SIG-M5 (cell line): ENCODE measurements at places on chromosomes 1 and 21.

GRCh38 chr1:107862064-107862463 lies 102.9 kb downstream of the VAV3 start:
- DNase-seq = no peak

GRCh38 chr1:231903586-231904081 lies 277.0 kb downstream of the DISC1 start:
- no peak for DNase-seq

DNA sequence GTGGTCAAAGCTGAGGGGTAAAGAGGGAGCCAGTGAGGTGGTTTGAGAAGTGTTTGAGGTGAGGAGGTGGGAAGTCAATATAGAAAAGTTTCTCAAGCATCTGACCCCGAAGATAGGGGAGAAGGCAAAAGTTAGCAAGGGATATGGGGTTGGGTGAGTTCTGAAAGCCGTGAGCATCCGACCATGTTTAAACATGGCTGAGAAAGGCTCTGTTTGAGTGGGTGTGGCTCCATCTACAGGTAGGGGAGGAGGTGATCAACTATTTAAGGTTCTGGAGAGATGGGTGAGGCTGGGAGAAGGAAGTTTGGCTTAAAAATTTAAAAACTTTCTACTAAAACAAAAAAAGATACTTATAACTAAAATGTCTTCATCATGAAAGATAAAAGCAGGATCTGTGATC lies 273.8 kb downstream of the KCNJ6 start:
- DNase-seq = no peak

GRCh38 chr1:6181347-6181770 lies 1.2 kb upstream of the CHD5 start:
- DNase-seq = no peak

- no peak for DNase-seq
Observed at GRCh38 chr1:147787765-147788164, 27.4 kb upstream of the GJA5 start.

GRCh38 chr1:67997746-67998145 lies 52.7 kb downstream of the DIRAS3 start:
- DNase-seq = no peak

GRCh38 chr1:218783916-218784315 lies 389.8 kb upstream of the LYPLAL1 start:
- no peak for DNase-seq

- DNase-seq = no peak
Observed at GRCh38 chr1:237542525-237543418, 347.9 kb downstream of the ZP4 start.

DNA sequence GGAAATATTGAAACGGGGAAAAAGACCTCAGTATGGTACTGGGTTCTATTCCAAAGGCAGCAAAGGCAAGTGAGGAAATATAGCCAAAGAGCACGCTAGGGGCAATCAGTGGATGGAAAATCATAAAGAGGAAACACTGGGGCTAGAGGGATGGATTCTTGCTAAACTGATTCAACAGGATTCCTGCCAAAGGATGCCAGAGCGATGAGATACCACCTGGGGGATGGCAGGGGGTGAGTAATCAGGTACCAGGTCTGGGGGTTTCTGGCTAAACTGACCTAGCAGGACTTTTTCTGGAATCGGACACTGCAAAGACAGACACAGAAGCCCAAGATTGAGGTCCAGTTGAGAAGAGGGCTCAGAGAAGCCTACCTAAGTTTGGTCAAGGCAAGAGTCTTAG lies 6.7 kb downstream of the CHI3L2 start:
- no peak for DNase-seq

DNA sequence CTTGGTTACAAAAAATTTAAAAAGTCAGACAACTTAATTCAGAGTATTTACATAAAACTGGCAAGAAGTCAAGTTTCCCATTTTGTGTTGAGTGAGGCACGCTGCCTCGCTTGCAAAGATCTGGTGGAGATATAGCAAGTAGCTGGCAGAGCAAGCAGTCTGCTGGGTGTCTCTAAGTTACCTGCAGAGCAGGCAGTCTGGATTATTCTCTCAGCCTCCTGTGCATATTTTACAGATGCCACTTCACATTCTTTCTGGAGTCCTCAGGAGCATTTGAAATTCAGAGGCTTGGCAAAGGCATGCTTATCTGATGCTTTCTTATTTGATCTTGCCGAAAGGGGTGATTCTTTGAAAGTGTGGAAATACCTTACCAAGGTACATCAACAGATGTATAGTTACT lies 640.4 kb upstream of the ADGRL4 start:
- no peak for DNase-seq

- no peak for DNase-seq
Observed at GRCh38 chr21:33035147-33035546, 9.4 kb downstream of the OLIG2 start.

DNA sequence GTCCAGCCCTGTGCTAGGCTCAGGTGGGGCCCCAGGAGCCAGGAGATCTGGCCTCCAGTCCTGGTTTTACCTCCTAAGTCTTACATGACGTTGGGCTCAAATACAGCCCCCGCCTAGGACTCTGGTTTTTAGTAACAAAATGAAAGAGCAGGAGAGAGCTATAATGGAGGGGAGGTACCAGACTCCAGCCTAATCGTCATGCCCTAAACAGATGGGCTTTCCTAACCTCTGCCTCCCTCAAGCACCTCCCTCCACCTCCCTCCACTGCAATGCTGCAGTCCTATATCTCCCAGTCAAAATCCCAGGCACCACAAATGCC lies 28.6 kb downstream of the TTC39A start:
- no peak for DNase-seq

DNA sequence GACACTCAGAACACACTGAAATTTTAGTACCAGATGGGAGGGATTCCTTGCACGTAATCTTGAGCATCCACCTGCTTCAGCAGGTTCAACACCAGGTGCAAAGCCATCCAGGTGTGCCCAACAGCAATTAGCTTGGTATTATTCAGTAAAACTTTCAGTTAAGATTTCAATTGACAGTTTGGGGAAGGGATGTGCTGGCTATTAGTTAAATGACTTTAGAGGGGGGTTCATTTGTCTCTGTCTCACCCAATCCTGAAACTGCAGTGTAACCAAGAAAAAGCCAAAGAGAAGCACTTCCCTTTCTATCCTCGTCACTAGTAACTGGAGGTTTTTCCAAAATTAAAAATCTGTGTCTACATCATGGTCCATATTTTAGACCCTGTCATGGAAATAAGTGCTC lies 90.9 kb downstream of the PIK3R3 start:
- no peak for DNase-seq

DNA sequence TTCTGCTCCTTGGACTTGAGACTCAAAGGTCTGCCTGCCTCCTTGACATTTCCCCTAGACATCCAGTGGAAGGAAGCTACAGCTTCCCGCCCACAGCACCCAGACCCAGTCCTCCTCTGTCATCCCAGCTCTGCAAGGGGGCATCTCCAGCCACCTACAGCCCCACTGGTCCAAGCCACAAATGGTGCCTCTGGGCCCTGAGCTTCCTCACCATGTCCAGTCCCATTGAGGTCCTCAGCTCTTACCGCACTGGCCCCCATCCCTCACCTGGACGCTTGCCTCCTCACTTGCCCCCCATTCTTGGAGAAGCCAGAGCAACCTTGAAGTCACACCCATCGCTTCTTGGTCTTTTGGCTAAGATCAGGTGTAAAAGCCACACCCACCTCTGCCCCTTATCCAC lies 13.2 kb downstream of the PODN start:
- no peak for DNase-seq

GRCh38 chr21:42527489-42528158 lies 14.0 kb downstream of the SLC37A1 start:
- no peak for DNase-seq

DNA sequence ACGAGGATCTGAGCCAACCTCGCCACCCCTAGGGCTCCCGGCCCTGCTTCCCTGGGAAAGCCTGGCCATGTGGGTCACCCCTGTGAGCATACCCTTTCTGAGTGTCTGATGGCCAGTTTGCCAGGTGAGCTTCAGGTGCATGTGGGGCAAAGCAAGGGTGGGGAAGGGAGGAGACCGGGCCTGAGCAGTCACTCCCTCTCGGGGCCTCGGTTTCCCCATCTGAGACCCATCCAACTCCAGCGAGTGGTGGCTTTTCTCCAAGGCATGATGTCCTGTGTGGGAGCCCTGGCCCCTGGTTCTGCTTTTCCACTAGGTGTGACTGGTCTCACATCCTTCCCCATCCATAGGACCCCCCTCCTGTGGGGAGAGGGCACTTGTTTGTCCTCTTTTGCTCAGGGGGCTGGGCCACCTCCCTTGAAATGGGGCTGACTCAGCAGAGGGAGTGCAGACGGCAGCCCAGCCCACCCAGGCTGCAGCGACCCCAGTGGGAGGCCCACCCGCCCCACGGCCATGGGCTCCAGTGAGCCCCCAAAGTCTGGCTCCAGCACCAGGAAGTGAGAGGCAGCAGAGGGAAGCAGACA lies 1.7 kb upstream of the WNT9A start:
- no peak for DNase-seq

DNA sequence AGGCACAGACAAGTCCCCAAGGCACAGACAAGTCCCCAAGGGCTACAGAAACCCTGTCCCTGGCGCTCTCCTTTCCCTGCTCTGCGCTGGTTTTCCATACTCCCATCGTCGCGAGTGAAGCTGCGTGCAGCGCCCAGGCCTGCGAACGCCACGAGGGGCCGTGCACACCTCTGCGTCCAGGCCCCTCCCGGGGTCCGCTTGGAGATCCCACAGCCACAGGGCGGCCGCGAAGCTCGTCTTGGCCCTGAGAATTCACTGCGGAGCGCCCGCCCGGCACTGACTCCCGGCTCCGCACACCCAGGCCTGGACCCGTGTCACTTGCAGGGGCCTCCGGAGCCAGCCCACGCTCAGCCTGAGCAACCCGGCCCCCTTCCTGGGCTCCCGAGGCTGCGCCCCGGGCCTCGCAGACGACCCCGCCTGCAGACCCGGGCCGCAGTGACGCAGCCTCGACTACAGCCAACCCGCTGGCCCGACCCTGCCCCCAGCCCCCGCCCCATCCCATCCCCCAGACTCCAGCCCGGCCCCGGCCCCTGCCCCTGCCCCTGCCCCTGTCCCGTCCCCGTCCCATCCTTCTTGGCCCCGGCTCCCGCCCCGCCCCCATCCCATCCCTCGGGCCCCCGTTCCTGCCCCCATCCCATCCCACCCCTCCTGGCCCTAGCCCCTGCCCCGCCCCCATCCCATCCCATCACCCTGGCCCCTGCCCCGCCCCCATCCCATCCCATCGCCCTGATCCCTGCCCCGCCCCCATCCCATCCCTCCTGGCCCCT lies 841 bp downstream of the POFUT2 start:
- DNase-seq = no peak

GRCh38 chr1:101026430-101026788 lies 825 bp upstream of the DPH5 start:
- DNase-seq = no peak

DNA sequence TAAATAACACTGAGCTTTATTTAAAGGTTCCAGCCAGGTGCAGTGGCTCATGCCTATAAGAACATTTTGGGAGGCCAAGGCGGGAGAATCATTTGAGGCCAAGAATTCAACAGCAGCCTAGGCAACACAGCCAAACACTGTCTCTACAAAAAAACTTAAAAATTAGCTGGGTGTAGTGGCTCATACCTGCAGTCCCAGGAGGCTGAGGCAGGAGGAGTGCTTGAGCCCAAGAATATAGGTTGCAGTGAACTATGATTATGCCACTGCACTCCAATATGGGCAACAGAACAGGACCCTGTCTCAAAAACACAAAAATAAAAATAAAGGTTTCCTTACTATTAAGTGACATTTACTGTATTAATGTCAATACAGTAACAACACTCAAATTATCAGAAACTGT lies 2.1 kb downstream of the TAF12 start:
- no peak for DNase-seq

DNA sequence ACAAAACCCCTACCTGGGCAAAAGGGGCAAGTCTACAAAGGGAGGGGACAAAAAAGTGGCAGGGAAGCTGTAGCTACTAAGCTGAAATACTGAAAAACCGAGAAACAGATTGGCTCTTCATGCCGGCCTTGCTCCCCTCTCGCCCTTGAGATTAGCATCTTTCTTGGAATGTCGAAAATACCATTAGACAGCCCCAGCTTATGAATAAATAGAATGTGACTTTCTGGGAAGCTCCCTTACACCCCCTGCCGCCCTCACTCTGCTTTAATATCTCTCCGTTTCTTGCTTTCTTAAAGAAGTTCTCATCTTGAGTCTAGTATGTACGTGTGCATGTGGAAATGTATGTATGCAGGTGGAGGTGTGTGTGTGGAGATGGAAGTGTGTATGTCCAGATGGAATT lies 14.1 kb downstream of the TRAF3IP3 start:
- DNase-seq = no peak

GRCh38 chr1:155175281-155175926 lies 1.8 kb downstream of the TRIM46 start:
- no peak for DNase-seq

DNA sequence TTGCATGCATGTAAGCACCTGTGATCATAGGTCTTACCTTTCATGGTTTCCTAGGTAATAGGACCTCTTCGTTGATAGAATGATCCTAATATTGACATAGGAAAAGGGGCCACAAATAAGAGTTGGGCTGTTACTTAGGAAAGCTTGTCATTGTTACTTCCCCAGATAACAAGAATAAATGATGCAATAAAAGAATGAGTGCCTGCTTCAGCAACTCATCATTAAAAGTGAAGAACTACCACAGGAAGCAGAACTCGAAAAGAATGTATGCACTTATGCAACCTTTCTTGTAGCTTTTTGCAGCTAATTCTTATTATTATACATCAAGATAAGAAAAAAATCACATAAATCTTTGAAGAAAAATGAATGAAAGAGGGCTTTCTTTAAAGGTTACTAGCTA lies 548.6 kb downstream of the LTN1 start:
- DNase-seq = no peak

- DNase-seq = no peak
Observed at GRCh38 chr1:229841230-229841629, 215.2 kb downstream of the URB2 start.

GRCh38 chr1:232384171-232384883 lies 245.6 kb downstream of the SIPA1L2 start:
- no peak for DNase-seq

GRCh38 chr1:179393721-179394120 lies 27.9 kb downstream of the AXDND1 start:
- DNase-seq = no peak

GRCh38 chr1:160707236-160708064 lies 4.2 kb downstream of the CD48 start:
- no peak for DNase-seq

GRCh38 chr1:70874063-70874462 lies 173.6 kb downstream of the PTGER3 start:
- DNase-seq = no peak

- peak; percentile 20 for DNase-seq
Observed at GRCh38 chr1:27931759-27932158, 3.0 kb upstream of the SMPDL3B start.

DNA sequence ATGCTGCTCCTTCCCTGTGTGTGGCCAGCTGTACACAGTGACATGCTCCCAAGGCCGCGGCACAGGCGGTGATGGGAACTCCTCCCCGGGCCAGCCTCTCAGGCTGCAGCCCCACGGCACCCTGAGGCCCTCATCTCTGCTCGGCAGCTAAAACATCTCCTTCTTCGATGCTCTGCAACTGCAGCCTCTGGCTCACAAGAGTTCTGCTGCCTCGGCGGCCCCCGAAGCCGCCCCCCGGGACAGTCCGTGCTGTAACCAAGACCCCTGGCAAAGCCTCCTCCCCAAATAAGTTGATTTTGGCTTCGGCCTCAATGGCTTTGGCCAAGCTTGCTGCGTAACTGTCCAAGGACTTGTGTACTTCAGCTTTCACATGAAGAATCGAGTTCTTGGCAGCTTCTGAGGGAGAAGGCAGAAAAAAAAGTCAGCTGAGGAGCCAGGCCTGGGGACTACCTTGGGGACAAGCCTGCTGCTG lies 51.3 kb downstream of the GPR161 start:
- DNase-seq = no peak
